Sciatic nerve (tissue), 2 donors: ENCODE measurements at places on chromosomes 2 and 18. TPM values are rescaled to one million over a fixed set of nuclear protein-coding genes. Genes with fewer than 3 reads are reported as not detected.

GRCh38 chr2:178469219-178469849 lies 9.1 kb downstream of the FKBP7 start:
- DNase-seq, result no peak

Gene SERPINB3
- total RNA-seq, result not detected

GRCh38 chr2:165239856-165240515 lies 772 bp downstream of the SCN2A start:
- DNase-seq, result no peak

- DNase-seq, result no peak
These were observed 19.3 kb upstream of the SMCHD1 start for GRCh38 chr18:2636126-2636631.

Gene MIB1
- 50.4 TPM for total RNA-seq

DNA sequence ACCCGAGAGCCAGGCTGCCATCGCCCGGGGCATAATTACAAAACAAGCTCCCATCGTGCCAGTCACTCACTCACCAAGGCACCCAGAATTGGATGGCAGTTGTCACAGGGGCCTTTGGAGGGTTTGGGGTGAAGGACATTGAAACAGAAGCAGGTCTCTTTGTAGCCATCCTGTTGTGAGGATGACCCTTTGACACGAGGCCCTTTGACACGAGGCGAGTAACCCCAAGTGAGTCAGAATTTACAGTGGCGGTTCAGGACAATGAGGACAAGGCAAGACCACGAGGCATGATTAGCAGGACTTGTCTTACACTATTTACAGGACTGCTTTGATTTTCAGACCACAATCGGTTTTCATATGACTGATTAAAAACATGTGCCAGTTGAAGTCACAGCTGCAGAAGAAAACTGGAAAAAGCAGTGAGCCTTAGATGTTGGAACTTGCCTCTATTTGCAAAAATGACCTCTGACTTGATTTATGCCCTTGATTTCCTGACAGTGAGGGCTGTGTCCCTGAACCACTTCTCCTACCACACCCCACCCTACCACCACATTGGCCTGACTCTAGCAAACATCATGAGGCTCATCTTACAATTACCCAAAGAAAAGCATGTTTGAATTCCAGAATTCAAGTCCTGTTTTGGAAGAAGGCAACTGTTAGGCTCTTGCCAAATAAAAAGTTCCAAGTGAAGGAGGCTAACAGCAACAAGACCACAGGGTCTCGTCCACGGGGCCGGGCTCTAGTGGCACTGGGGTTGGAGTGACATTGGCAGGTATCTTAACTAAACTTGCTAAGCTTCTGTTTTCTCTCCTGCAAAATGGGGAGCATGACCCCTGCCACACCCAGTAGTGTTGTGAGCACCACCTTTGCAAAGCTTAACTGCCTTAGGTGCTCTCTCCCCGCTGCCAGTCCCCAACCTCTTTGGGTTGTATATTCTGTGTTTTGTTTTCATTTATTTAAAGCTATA lies 64.4 kb upstream of the FOSL2 start:
- DNase-seq, result no peak

DNA sequence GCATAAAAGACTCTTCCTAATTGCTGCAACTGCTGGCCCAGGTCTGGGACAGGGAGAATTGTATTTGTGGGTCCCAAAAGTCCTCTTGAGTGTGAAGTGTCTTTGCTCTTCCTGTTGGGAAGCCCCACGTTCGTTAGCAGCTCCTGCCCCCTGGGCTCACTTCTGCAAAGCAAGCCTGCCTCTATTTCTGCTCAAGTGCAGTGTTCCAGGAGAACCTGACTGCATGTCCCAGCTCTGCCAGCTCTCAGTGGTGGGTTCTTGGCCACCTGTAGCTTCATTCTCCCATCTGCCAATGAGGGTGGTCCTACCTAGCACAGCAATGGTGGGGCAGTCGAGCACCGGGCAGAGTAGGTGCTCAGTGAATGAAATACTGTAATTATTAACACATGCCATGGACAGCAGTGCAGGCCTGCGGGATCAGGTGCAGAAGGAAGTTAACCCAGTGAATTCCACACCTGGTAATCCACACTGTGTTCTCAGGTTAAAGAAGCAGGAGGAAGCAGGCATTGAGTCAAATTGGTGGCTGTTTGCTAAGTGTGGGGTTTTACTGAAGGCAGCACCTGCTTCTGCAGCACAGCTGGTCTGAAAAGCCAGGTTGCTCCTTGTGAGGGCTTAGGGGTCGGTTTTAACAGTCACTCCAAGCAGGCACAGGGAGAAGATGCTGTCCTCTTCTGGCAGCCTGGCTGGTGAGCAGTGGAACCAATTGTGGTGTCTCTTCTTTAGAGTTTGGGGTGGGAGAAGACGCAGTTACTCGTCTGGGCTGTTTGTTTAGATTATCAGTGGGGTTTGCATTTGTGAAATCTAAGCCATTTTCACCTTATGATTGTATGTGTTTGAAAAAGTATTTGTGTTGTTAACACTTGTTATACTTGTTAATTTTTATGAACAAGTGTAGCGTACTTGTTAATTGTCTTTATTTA lies 54.3 kb downstream of the DGKD start:
- DNase-seq, result no peak

GRCh38 chr2:104733226-104733943 lies 120.5 kb upstream of the POU3F3 start:
- DNase-seq, result no peak

GRCh38 chr2:112614201-112614840 lies 29.9 kb downstream of the CHCHD5 start:
- peak; percentile 19 for DNase-seq
